ENCODE measurements at places on chromosomes 13 and 19. TPM values are rescaled to one million over a fixed set of nuclear protein-coding genes. Genes with fewer than 3 reads are reported as not detected.

KLF12 gene
- 10.2 TPM for total RNA-seq

- no peak for DNase-seq
- H3K27me3 ChIP-seq: no peaks in the 10 kb centered on the region
- no peaks in the 10 kb centered on the region for H3K36me3 ChIP-seq
- H3K27ac ChIP-seq: no peak overlapping the region
- no peaks in the 10 kb centered on the region for H3K4me1 ChIP-seq
- no peak overlapping the region for H3K4me3 ChIP-seq
Observed at GRCh38 chr13:73167028-73167820, 108.4 kb downstream of the KLF5 start.

GIPR gene
- total RNA-seq: 4.8 TPM

CYP2A7 gene
- 1.7 TPM for total RNA-seq

- H3K36me3 ChIP-seq: no peaks in the 10 kb centered on the region
- no peaks in the 10 kb centered on the region for H3K27me3 ChIP-seq
- H3K4me3 ChIP-seq: no peak overlapping the region
- H3K4me1 ChIP-seq: no peaks in the 10 kb centered on the region
Observed at GRCh38 chr13:67390462-67391086, 160.4 kb upstream of the PCDH9 start.

LCP1 gene
- 234 TPM for total RNA-seq

DNA sequence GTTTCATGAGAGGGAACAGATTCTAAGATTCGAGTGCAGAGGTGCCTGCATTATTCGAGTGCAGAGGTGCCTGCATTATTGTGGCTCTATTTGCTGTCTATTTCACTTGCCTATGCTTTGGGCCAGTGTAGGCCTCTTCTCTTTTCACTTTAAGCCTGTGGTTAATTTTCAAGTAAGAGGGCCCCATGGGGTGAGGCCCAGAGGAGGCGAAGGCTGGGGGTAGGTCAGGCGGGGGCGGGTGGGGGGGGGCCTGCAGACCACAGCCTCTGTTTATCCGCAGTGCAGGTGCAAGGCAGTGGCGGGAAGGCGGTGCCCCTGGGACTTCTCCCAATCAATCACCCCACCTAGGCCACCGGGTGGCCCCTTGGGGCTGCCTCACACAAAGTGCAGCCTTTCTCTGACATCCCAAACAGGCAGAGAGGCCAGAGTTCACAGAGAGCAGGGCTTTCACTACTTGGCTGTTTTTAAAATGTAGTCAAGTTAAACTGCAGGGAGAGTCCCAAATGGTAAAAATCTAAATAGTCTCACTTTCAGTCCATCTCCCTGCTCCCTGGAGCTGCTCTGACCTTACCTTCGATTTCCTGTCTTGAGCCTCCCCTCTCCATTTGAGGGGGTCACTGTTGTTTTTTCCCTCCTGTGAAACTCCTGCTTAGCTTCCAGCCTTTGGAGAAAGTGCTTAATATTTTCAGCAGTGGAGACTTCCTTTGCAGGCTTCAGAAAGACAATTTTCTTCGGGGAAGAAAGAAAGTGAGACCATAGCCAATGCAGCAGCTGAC is 249.0 kb downstream of the DLEU7 start:
- no peak overlapping the region for H3K4me3 ChIP-seq

GTPBP3 gene
- total RNA-seq: 17.7 TPM

ZNF562 gene
- total RNA-seq: 31.6 TPM

- H3K27me3 ChIP-seq: no peaks in the 10 kb centered on the region
- no peaks in the 10 kb centered on the region for H3K4me1 ChIP-seq
- DNase-seq: no peak
Observed at GRCh38 chr13:58542530-58542929, 911.0 kb downstream of the PCDH17 start.

ACTMAP gene
- 18.5 TPM for total RNA-seq

- DNase-seq: no peak
- no peak overlapping the region for H3K4me3 ChIP-seq
- H3K4me1 ChIP-seq: no peaks in the 10 kb centered on the region
- H3K27ac ChIP-seq: no peak overlapping the region
- no peaks in the 10 kb centered on the region for H3K27me3 ChIP-seq
- H3K36me3 ChIP-seq: no peaks in the 10 kb centered on the region
Observed at GRCh38 chr13:75055296-75055695, 426.7 kb downstream of the TBC1D4 start.

- no peak for DNase-seq
- H3K36me3 ChIP-seq: no peaks in the 10 kb centered on the region
- H3K27ac ChIP-seq: no peak overlapping the region
- H3K4me3 ChIP-seq: no peak overlapping the region
- no peaks in the 10 kb centered on the region for H3K4me1 ChIP-seq
Observed at GRCh38 chr13:42549552-42549936, 24.4 kb upstream of the TNFSF11 start.

SYT3 gene
- 2.5 TPM for total RNA-seq
